ENCODE measurements at places on chromosomes 1 and 21.

DNA sequence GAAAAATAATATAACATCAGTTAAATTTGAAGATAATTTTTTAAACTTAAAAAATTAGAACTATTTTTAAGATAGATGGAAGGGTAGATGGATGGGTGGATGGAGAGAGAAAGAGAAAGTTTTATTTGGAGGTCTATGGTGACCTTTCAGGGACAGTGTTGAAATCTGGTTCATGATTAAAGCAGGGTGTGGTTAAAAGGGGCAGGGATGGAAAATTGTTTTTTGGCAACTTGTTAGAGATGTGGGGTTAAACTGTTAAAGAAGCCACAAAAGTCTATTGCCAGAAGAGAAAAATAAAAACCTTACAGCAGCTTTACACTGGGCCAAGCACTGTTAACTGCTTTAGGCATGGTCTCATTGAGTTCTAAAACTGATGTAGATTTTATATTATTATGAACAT lies 134.9 kb upstream of the GORAB start:
- DNase-seq: no peak

GRCh38 chr1:24929398-24930259 lies 447 bp downstream of the RUNX3 start:
- DNase-seq: no peak

DNA sequence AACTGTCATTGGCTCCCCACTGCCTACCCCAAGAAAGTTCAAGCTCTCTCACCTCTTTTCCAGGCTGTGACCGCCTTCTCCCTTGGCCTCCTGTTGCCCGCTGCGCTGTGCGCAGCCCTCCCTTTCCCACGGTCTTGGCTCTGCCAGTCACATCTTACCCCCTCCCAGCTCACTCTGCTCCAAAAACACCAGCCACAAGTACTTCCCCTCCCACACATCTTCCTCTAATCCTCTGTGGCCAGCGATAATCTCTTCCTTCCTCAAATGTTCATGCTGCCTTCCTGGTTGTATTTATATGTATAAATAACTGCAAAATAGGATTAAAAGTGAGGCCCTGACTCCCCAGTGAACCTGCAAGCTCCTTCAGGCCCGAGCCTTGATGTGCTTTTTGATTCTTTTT lies 81.8 kb downstream of the AJAP1 start:
- DNase-seq: no peak

DNA sequence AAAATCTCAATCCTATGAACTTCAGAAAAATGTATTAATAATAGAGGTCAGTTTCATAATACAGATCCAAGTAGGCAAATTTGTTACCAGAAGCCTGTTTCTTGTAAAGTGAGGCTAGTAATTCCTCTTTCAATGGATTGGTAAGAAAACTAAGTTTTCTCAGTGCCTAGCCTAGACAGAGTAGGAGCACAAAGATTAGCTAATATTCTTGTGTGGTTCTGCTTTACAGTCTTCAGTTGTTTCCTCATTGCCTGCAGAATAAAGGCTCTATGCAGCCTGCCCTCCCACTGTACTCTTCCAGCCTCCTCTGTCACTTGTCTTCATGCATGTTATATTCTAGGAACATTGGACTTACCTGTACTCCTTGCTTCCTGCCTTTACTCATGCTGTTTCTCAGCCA lies 2.4 kb upstream of the PPP1R15B start:
- DNase-seq: no peak

DNA sequence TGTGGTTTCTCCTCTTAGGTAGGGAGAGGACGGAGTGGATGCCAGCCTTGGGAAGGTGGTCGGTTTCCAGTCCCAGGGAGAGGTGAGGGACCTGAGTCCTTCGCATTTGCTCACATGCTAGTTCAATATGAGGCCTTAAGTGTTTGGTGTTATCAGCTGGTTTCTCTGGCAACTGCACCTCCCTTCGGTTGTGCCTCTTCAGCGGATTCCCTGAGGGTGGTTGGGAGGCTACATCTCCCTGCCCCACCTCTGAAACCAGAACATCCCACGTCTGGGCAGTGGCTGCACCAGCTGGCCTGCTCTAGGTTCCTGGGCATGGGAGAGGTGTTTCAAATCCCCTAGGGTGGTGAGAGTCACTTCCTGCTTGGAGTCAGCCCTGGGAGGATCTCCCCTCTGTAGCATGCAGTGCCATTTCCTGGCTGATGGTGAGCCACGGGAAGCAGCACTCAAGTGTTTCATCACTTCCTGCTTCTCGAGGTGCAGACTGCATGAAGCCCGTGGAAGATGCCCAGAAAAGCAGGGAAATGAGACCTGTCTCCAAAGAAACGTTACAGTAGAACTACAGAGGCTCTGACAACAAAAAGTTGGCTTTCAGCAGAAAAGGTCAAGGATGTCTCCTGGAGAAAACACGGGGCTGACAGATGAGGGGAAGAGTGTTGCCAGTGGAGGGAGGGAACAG lies 4.5 kb downstream of the TMEM125 start:
- no peak for DNase-seq

GRCh38 chr1:31587720-31588423 lies 11.6 kb downstream of the TINAGL1 start:
- DNase-seq: no peak

GRCh38 chr21:45997495-45998275 lies 16.1 kb downstream of the COL6A1 start:
- DNase-seq: no peak

DNA sequence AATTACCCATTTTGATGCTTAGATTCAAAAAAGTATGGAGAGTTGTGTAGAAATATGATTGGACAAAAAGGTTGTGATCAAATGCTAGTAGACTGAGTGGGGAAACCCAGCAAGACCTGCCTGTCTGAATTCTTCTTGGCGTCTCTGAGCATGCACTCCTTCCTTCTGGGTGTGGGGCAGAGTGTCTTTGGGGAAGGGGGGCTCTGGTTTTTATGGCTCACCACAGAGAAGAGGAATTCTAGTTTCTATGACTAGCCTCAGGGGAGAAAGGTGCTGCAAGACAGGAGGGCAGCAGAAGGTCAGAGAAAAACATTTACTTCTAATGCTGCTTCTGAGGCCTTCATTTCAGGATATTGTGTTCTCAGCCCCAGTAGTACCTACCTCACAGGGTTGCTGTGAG lies 33.9 kb upstream of the PIGC start:
- DNase-seq: no peak

DNA sequence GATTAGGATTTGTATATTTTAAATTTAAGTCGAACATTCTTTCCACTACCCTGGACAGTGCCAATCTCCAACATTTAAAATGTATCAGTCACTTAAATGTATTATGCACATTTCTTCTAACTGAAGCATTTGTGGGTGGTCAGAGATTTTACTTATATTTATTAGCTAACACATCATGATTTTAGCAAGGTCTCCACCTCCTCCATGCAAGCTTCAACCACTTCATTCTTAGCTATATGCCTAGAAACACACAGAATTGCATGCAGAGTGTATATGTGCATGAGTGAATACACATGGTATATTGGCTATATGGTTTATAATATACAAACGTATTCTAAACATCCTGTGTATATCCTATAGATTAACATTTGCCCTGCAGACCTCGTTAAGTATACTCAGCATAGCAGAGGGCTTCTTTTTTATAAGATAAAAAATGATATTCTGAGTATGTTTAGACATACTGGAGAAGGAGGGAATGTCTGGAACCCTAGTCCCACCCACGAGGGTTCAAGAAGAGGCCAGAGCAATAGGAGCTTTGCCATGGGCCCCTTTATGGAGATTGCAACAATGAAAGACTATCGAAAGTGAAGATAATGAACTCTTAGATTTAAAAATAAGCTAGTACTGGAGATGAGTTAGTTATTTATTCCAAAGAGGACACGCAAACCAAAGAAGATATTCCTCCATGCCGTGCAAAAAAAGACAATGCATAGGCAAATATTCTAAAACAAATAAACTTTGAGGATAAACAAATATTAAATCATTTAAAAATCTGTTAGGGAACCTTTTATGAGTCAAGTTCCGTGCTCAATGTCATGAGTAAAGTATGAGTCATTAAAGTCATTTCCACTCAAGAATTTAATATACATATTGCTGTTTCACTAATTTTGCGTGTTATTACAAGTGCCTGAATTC lies 480.4 kb downstream of the SIPA1L2 start:
- DNase-seq: no peak

DNA sequence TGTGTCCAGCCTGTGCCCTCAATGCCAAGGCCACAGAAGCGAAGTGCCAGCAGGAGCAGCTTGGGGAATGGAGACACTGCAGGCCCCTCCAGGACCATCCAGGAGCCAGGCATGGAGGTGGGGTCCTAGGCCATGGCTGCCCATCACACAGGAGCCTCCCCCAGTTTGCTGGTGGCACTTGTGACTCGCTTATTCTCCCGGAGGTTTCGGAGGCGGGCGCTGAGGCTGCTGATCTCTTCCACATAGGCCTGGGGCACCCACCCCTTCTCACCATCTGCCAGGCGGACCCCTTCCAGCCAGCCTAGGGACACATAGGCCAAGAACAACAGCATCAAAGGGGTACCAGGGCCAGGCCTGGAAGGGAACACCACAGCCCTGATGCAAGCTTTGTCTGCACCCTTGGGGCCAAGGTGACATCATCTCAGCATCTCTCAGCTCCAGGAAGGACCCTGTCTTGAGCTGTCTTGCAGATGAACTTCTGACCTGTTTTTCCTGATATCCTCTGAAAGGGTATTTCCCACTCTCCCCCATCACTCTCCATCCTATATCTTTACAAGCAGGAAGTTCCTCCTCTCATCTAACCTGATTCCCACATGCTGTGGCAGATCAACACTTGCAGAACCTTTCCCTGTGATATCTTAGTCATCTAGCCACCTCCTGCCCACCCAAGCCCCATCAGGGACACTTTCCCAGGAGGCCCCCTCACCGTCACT lies 13.9 kb downstream of the ARHGEF19 start:
- no peak for DNase-seq

DNA sequence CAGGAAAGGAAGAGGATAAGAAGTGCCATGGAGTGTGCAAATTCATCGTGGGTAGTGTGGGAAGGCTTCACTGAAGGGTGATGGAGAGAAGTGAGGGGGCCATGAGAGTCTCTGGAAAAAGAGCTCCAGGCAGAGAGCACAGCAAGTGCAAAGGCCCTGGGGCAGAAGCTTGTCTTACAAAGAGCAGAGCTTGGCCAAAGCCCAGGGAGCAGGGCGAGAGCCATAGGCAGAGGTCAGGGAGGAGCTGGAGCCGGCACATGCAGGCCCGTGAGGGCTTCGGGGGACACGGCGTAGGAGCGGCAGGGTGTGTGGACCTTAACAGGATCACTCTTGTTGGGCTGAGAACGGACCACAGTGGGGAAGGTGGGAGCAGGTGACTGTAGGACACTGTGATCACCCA lies 83.7 kb upstream of the EDN2 start:
- no peak for DNase-seq

DNA sequence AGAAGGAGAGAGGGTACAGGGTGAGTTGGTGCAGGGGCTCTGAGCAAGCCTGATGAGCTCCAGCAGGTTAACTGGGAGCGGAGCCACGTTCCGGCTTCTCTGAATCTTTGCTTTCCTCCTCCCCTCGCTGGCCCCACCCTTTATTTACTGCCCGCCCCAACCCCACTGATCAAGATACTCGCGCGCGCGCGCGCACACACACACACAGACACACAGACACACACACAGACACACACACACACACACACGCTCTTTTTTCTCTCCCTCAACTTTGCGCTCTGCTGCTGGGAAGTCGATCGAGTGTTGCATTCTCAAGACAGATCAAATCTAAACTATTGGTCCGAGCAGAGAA lies at the start of gene GRIK1:
Gene GRIK1 (minus strand): TSS at position 73 of the 352 bp plus-strand sequence.
- no peak for DNase-seq

GRCh38 chr1:54229281-54229891 lies 29.4 kb downstream of the MRPL37 start:
- no peak for DNase-seq

DNA sequence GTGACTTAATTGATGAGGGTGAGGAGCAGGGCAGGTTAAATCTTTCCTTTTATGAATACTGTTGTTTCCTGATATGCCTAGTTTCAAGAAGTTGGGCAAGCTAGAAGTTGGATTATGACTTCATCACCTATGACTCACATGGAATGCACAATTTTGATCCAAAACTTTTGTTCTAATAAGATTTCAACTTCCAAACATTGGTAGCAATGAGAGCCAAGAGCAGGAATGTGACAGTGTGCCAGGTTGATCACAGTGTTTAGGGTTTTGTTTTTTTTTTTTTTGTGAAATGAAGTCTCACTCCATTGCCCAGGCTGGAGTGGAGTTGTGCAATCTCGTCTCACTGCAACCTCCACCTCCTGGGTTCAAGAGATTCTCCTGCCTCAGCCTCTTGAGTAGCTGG lies 349.4 kb downstream of the DUSP10 start:
- DNase-seq: no peak
